ENCODE measurements at places on chromosomes 13 and 19.
A peak's percentile ranks its signal among the peaks of the same experiment; 100 is the strongest.

DNA sequence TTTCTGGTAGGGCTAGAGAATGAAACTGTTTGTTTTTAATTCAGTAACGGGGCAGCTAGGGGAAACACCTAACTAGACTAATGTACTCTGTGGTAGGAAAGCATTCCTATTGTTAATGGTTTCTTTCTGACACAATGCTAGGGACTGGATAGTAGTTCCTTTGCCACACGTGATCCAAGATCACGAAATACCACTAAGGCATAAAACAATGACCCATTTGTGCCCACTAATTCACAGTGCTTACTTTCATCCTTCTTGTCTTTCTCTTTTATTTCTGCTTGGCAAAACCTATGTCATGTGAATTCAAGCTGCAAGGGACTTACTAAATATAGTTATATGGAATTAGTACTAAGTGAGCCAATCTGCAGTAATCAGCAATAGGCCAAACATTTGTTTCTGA, 834.1 kb upstream of the SLITRK6 start:
- DNase-seq = no peak

GRCh38 chr13:102003848-102004570, 397.8 kb downstream of the FGF14 start:
- DNase-seq = no peak

GRCh38 chr19:13929956-13930355, 8.3 kb downstream of the PODNL1 start:
- DNase-seq = no peak

DNA sequence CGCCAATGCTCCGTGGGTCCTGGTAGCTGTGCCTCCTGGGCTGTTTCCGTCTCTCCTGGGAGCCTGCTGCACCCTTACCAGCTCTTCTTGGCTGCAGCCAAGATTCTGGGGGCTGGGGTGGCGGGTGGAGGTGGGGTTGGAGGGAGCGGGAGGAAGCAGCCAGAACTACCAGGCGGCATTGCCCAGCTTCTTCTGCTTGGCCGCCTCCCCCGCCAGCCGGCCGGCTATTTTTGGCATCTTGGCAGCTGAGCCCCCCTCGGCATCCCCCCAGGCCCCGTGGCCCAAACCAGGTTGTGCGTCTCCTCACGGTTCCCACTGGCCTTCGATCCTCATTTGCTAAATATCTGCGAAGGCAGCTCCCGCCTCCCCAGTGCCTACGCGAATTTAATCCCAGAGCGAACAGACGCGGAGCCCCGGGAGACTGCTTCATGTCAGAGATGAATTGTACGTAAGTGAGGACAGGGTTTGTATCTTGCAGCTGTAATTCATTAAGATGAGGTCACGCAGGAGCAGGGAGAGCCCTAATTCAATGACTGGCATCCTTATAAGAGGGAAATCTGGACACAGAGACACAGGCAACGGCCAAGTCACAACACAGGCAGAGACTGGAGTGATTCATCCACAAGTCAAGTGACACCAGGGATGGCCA, 12.8 kb upstream of the PEAK3 start:
- no peak for DNase-seq

- peak; percentile 31 for DNase-seq
Observed at GRCh38 chr13:23470790-23471614, 37.5 kb upstream of the SACS start.

- DNase-seq = no peak
Observed at GRCh38 chr19:46353730-46354528, 7.0 kb downstream of the PPP5C start.

DNA sequence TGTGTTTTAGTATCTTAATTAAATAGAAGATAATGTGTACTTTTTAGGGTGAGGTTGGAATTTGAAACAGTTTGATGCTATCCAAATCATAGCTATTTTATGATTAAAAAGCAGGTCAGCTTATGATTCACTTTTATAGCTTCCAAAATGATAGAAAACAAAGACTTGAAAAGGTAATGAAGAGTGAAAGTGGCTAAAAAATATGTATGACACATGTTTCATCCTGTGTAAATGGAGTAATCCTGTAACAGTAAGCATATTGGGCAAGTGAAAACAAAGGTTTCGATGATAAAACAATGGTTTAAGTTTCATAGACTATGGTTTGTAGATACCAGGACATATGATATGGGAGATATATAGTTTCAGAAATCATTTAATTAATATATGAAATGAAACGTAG, 456.2 kb downstream of the PCDH20 start:
- DNase-seq = no peak

DNA sequence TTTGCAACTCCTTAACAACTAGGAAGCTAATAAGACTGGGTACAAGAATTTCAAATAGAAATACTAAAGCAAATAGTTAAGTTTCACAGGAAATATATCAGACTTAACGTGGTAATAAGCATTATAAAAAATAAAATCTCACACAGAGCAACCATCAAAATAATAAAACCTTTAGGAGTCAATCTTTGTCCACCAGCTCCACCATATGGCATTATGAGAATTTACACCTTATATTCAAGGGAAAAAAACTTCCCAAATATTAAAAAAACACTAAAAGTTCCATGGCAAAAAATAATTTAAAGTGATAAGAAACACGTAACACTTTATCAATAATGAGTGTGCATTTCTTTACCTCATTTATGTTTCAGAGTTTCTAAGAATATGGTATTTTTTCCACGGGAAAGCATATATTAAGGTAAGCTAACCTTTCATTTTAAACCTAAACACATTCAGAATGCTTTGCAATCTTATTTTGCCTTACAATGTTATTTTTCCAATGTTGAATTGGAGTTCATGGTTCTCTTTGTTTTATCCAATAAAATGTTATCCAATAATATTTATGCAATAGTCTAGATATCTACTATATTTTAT, 423.2 kb upstream of the SGCG start:
- DNase-seq = no peak

- no peak for DNase-seq
Observed at GRCh38 chr19:38429055-38429810, 3.2 kb upstream of the RASGRP4 start.

GRCh38 chr19:18126097-18126496, 26.9 kb upstream of the PIK3R2 start:
- DNase-seq = no peak

DNA sequence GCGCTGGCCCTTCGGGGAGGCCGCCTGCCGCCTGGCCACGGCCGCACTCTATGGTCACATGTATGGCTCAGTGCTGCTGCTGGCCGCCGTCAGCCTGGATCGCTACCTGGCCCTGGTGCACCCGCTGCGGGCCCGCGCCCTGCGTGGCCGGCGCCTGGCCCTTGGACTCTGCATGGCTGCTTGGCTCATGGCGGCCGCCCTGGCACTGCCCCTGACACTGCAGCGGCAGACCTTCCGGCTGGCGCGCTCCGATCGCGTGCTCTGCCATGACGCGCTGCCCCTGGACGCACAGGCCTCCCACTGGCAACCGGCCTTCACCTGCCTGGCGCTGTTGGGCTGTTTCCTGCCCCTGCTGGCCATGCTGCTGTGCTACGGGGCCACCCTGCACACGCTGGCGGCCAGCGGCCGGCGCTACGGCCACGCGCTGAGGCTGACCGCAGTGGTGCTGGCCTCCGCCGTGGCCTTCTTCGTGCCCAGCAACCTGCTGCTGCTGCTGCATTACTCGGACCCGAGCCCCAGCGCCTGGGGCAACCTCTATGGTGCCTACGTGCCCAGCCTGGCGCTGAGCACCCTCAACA, 1.2 kb downstream of the F2RL3 start:
- no peak for DNase-seq

- no peak for DNase-seq
Observed at GRCh38 chr19:46049597-46049996, 8.8 kb upstream of the IGFL4 start.

GRCh38 chr13:44303681-44304432, 69.8 kb upstream of the SERP2 start:
- no peak for DNase-seq

DNA sequence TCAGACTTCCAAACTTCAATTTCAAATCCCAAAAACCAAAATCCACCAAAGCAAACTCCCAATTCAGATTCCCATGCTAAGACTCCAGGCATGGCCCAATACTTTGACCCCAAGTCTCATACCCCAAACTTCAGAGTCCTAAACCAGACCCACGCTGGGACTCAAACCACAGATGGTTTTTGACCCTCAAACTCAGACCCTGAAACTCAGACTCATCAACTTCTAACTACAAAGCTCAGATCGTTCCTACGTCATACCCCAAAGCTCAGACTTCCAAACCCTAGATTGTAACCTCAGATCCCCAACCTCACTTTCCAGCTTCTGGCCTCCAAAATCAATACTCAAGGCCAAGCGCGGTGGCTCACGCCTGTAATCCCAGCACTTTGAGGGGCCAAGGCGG, 11.9 kb downstream of the RYR1 start:
- DNase-seq = no peak

DNA sequence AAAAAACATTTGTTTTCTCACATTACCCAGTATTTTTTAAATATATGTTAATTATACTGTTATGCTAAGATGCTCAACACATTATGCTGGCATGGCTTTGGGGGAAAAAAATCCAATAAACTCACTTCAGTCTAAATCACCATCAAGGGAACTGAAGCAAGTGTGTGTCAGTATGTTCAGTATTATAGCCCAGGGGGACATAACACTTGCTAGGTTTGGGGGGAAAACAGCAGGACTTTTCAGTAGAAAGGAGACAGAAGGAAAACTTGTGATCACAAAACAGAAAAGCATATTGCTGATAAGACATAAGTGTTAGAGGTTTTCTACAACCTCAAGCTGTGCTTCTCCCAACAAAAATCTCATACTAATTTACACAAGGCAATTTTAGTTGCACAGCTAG, 1759.9 kb upstream of the PCDH20 start:
- DNase-seq = no peak

DNA sequence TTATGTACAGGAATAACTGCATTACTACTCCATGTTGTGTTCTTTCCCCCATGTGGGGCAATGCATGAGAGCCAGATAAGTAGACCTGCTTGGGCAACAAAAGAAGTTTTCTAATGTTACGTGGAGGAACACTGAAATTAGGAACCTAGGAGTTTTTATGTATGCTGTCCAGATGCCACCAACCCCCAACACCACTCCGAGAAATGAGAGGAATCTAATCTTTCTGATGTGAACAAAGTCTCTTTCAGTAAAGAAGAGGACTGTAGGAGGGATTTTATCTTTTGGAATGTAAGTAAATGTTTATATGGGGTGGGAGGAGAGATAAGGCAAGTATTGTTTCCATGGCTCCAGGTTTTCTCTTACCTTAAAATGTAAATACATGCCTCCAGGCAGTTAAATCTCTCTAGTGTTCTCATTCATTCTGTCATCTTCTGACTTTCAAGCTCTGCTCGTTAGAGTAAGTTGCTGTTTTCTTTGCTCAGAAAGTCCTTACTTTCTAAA, 820.6 kb downstream of the PCDH17 start:
- DNase-seq = no peak

Data from left renal pelvis (tissue), 4 donors.